ENCODE measurements at places on chromosomes 2 and 18. TPM values are rescaled to one million over a fixed set of nuclear protein-coding genes. Genes with fewer than 3 reads are reported as not detected.

Gene TWIST2
- total RNA-seq, result 12.1 TPM

Gene MERTK
- total RNA-seq, result 3.1 TPM

Gene ARHGEF4
- 7.8 TPM for total RNA-seq

Gene SERPINB10
- total RNA-seq, result not detected

Gene PPP1CB
- total RNA-seq, result 193 TPM

Gene MC4R
- total RNA-seq, result not detected

Gene PLA2R1
- 2.2 TPM for total RNA-seq

Gene GCG
- total RNA-seq, result not detected

Gene SNRNP200
- total RNA-seq, result 126 TPM

Gene HOXD8
- total RNA-seq, result 5.3 TPM

Gene SLC9A4
- not detected for total RNA-seq

Gene HNMT
- total RNA-seq, result 1.1 TPM

Measured in A549 treated with dexamethasone at 1 μM for 4 hours (cell line).